Kidney (tissue), 22 donors: ENCODE measurements at places on chromosomes 11 and 22. TPM values are rescaled to one million over a fixed set of nuclear protein-coding genes. Genes with fewer than 3 reads are reported as not detected.

OR56A1 gene
- not detected for polyA plus RNA-seq

OSBPL5 gene
- polyA plus RNA-seq, result 8.5 TPM

APOC3 gene
- 35.6 TPM for polyA plus RNA-seq

OR8D4 gene
- polyA plus RNA-seq, result not detected

OR51B2 gene
- not detected for polyA plus RNA-seq

RDX gene
- polyA plus RNA-seq, result 28.0 TPM

DNA sequence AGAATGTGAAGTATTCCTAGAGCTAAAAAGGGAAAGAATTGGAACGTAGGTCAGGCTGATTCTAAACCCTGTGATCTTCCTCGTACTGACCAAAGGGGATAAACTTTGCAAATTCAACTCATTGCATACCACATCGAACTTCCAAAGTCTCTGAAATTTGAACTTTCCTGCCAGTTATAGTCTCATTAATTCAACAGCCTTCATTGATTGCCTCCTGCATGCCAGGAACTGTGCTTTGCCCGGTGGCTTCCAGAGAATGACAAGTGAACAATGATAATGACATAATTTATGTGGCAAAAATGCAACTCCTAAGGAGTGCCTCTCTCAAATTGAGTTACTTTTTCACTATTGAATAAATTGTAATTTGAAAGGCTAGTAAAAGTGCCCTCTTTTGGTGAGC lies 107.7 kb upstream of the LDLRAD3 start:
- DNase-seq, result no peak

DNA sequence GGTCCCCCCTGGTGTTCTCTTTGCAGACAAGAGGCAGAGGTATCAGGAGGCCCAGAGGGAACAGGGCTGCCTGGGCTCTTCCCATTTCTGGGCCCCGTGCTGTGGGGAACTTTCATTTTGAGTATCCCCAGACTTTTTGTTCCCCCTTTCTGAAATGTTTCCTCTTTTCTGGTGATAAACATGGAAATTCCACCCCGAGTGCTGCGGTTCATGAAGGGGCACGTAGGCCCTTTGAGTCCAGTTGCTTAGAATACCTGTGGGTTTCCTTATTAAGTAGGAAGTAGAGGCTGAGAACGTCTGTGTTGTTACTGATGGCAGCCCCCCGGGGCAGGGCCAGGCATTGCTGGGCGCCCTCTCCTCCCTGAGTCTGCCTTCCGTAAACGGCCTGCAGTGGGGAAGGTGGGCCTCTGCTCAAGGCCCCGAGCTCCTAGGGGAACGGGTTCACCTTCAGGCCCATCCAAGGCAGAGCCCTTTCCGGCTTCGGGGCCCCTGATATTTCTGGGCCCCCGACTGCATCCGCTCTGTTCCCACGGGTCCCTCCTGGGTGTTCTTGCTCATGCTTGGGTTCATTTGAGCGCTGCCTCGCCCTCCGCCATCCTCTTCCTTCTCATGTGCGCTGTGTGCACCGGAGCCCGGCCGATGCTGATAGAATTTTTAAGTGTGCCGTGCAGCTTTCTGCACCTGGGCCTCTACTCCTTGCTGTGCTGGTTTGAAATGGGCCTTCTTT lies 12.0 kb downstream of the TBC1D22A start:
- peak; percentile 59 for DNase-seq

DNA sequence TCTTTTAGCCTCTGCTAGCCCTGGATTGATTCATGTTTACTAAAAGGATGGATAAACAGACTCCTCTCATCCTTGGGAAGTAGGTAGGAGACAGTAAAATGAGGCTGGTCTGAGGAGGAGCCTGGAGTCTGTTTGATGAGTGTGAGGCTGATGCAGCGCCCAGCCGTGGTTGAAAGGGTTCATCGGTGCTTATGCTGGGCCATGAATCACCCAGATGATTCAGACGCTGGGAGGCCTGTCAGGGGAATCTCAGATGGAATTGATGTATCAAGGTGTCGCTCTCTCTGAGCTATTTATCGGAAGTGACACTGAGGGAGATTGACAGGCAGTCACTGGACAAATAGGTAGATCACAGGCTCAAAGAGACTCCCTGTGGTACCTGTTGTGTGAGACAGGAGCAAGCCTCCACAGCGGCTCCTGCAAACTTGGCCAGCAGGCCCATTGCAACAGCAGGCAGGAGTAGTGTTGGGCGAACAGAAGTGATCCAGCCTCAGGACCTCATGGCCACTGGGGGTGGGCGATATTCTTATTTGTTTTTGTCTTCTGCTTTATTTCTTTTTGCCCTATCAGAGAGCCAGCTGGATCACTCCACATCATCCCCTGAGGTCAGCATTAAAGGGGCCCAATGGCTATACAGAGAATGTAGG lies 109.9 kb upstream of the CADM1 start:
- DNase-seq, result no peak

DNA sequence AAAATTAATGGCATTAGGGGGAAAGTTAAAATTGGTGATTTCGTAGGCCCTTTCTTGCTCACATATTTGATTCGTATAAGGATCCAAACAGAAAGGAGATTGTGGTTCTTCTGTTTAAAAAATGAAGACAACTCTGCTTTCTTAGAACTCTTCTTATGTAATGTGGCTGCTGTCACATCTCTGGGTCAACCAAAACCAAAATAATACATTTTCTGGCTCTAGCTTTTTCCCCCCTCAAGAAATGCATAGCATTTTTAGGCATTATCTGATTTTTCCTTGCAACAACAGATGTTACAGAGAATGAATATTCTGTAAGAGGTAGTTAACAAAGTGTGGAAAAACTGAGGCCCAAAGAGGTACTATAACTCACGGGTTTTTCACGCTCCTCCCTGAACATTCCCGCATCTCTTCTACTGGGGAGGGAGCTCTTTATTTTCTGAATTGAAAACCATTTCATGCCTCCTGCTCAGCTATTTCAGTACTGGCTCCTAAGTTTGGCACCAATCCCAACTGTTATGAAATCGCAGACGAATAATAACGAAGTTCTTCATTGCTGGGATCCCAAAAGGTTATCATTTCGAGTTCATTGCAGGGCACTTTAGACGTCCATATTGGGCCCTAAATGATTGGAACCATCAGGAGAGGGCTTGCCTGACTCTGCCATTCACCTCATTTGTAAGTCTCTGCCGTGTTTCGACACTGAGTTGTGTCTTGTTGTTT lies 17.1 kb downstream of the GRAP2 start:
- no peak for DNase-seq

GRCh38 chr11:93116641-93117441 lies 81.0 kb downstream of the SLC36A4 start:
- DNase-seq, result no peak

GRCh38 chr11:35010654-35011053 lies 94.2 kb downstream of the PDHX start:
- no peak for DNase-seq

DNA sequence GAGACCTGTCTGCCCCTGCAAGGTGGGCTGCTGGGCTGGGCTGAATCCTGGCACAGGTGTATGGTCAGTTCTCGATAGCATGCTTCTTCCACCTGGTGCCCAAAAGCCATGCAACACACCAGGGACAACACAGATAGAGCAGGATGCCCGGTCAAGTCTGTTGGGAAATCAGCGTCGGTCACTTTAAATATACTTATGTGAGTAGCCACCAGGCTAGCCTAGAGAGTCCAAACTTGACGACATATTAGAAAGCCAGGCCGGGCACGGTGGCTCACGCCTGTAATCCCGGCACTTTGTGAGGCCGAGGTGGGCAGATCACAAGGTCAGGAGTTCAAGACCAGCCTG lies 8.9 kb downstream of the C1QTNF6 start:
- no peak for DNase-seq
